ENCODE measurements at places on chromosomes 1 and 21.

GRCh38 chr1:54888080-54888733, 1.2 kb upstream of the DHCR24 start:
- no peak for DNase-seq

GRCh38 chr1:175188936-175189335, 3.6 kb downstream of the KIAA0040 start:
- no peak for DNase-seq

DNA sequence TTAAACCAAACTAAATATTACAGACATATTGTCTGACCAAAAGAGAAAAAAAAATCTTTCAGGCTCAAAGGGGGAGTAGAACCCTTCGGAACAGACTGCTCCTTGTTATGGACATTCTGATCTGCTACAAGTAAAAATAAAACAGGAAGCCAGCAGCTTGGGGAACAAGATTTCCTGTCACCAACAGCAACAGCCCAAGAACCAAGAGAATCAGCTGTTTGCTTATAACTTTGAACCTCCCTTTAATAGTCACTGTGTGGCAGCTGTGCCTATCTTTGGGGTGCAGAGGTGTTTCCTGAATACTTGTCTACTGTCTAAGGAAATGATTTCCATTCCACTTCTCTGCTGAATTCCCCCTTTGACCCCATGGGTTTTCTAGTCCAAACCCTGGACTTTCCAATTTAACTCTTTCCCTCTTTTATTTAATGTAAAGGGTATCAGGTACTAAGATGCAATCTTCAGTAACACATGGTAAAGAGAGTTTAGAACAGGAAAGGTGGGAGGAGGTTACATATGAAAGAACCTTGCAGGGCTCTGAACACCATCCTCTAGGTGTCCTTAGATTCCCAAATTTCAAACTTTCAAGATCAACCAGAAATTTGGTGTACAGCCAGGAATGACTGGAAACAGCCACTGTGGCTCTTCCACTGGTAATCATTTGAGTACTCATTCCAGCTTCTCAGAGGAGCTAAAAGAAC, 38.6 kb downstream of the GPR3 start:
- DNase-seq, result no peak

DNA sequence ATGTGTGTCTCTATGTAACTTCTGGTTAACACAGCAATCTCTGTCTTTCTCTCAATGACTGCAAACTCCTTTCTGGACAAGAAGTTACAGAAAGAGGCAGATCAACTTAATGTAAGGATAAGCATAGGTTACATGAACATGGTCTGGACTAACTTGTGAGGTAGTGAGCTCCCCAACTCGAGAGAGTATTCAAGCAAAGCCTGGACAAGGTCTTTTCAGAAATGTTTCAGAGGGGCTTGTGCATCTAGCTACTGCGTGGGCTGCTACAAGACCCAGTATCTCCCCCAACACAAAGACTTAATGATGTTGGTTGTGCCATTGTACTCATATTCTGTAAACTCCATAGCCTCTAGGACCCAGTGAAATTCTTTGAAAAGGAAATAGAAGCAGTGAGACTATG, 23.5 kb upstream of the CLSTN1 start:
- DNase-seq, result no peak

- no peak for DNase-seq
Observed at GRCh38 chr1:162327144-162327787, 49.4 kb downstream of the SPATA46 start.

- DNase-seq, result no peak
Observed at GRCh38 chr1:236636017-236636416, 31.7 kb upstream of the HEATR1 start.

GRCh38 chr1:48645883-48646282, 130.8 kb downstream of the BEND5 start:
- no peak for DNase-seq

DNA sequence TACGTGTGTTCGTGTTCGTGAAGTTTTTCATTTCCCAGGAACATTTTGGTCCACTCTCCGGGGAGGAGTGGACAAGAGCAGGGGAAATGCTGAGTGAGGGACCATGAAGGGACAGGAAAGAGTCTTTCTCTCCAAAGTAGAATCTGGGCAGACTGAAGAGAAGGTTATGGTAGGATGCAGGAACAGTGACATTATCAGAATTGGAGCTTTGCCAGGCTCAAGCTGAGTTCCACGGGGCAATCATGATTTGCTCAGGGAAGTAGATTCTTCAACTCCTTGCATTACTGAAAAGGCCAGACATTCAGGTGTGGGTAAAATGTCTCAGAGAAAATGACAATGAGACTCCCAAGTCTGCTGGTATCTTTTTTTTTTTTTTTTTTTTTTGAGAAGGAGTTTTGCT, 16.6 kb downstream of the ATP1A4 start:
- DNase-seq, result no peak

- DNase-seq, result no peak
Observed at GRCh38 chr1:201054091-201054543, 30.6 kb upstream of the KIF21B start.
